Stimulated activated CD4-positive, alpha-beta T cell treated with anti-CD3 and anti-CD28 coated beads, Interleukin-1b, Interleukin-23, amount 100 ng/mL, for 24 hours (primary cell): ENCODE measurements at places on chromosomes 11 and 22.

- DNase-seq = no peak
Observed at GRCh38 chr11:134670247-134670782, 258.3 kb upstream of the B3GAT1 start.

DNA sequence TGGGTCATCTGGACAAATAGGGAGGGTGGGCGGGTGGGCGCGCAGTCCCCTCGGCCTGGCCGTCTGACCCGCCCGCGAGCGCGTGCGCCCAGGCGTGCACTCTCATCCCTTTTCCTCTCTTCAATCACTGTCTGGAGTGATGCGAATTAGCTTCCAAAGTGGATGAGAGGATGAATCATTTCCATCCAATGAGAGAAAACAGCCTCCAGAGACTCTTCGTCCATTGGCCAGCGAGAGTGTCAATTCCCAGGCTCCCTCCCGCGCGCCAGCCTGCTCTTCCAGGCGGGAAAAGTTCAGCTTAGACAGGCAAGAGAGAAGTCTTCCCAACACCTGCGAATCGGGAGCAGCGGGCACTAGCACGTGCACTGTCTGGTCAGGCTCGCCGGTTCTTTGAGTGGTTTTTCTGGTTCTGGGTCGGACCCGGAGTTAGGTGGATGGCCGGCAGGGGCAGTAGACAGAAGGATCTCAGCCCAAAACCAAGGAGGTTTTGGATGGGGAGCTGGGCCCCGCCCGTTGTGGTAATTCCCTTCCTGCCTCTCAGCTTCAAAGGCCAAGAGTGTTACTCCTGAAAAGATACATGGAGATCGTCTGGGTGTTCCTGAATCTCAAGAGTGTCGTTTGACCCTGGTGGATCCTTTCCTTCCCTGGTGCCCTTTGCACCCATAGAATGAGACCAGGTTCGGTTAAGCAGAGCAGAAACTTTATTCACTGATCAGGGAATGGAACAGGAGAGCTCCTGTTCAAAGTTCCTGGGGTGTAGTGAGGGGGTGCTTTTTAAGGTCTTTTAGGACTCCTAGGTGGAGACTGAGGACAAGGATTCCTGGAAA, 33.4 kb upstream of the GLYATL1 start:
- DNase-seq = no peak

- DNase-seq = no peak
Observed at GRCh38 chr11:7186190-7186589, 65.5 kb upstream of the SYT9 start.

DNA sequence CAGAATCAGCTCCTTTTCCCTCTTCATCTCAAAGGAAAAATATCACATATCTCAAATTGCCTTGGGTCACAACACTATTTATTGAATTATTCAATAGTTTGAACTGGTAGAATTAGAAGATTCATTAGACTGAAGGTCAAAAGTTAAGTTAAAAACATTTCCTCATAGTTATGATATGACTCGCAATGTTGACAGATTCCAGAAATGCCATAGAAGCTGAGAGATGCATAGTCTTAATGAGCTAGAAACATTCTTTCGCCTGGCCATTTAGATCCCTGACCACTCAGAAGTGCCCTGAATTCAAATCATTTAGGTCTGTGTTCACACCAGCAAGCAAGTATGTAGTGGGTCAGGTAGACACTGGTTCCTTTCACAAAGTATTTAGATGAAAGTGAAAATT, 44.4 kb downstream of the FAT3 start:
- no peak for DNase-seq

- DNase-seq = no peak
Observed at GRCh38 chr11:118052581-118053206, 24.2 kb upstream of the TMPRSS4 start.

DNA sequence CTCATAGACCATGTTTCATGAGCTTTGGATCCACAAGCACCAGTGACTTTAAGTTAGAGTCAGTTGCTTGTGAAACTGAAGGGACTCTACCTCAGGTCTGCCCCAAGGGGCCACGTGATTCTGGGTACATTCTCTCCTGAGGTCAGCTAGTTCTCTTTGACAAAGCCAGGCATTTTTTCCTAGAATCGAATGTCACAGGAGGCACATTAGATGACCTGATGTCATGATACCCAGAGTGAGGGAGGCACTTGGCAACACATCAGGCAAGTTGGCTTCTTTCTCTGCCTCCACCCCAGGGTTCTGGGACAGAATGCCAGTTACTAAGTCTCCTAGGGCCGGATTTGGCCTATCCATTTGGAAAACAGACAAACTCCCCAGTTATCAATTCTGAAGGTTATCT, 93.0 kb downstream of the APIP start:
- DNase-seq = no peak

- no peak for DNase-seq
Observed at GRCh38 chr22:22894740-22895731, 7.4 kb downstream of the IGLL5 start.

- no peak for DNase-seq
Observed at GRCh38 chr11:122814401-122814800, 23.9 kb upstream of the CRTAM start.

DNA sequence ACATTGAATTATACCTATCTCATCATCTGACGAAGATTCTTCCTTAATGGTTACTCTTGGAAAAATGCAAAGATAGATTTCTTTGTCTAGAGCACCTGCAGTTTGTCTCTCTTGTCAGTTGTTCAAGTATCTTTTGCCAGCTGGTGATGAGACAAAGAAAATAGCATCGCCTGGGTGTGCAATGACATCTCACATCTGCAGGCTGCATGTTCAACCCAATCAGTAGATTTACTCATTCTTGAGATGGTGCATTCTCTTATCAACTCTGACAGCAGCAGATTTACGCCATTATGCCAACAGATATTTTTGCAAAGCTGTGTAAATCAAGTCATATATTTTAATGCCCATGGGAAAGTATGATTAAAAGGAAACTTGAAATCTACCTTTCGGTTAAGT, 164.6 kb upstream of the PDGFD start:
- no peak for DNase-seq

GRCh38 chr22:46969491-46969890, 207.0 kb downstream of the TBC1D22A start:
- no peak for DNase-seq

DNA sequence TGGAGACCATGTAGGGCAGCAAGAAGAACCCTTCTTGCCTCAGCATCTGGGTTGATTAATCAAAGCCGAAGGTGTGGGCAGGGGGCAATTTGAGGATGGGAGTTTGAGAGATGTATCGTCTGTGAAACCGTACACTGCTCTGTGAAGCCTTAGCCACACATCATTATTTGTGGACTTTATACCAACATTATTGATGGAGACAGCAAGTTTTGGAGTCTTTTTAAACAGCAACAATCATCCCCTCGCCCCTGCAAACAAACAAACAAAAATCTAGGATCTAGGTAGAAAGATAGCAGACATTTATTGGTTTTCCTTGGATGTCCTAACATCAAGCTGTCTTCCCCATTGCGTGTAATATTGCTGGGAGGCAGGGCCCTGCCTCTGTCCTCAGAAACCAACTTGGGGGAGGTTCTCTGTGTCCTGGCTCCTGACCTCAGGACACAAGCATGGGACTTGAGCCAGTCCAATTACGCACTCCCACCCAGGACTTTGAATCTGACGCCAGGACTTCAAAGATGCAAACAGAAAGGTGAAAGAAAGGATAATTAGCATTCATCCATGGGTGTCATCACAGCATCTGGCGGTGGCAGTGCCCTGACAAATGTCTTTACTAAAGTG, 61.6 kb upstream of the PLET1 start:
- no peak for DNase-seq

DNA sequence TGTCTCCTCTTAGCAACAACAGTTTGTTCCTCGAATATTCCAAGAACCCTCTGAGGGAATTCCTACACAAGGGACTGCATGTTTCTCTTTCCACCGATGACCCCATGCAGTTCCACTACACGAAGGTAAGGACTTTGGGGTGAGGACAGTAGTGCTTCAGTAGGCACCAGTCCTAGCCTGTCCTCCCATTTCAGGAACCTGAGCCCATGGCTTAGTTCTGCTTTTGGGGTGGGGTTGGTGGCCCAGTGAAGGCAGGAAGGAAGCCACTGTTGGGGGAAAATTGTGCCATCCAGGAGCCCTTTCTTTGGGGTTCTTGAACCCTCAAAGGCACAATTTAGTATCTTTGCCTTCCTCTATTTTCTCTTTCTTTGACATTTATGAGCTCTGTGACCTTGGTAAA, 38.2 kb downstream of the RNF141 start:
- no peak for DNase-seq

GRCh38 chr22:41481131-41481830, 12.4 kb downstream of the ACO2 start:
- no peak for DNase-seq
